Astrocyte of the hippocampus (primary cell): ENCODE measurements at places on chromosomes 11 and 22.

- DNase-seq, result no peak
Observed at GRCh38 chr11:23212807-23213206, 352.5 kb upstream of the CCDC179 start.

DNA sequence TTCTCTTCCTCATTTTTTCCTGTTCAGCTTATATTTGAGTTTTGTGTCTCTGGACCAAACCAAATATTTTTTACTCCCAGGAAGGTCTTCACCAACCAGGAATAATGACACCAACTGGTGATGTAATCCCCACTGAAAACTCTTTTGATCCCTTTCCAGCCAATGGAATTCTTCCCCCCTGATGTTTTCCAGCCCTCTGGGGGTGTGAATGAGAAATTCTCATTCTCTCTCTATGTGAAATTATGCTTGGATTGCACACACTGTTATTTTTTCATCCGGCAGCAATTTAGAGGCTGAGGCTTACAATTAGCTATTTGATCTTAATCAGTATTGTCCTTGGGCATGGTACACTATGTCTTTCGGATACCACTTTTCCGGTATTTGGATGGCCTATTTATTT, 39.5 kb upstream of the SLC1A2 start:
- peak; percentile 75 for DNase-seq

- peak; percentile 91 for DNase-seq
Observed at GRCh38 chr22:38843201-38843656, 599 bp downstream of the NPTXR start.

- DNase-seq, result no peak
Observed at GRCh38 chr11:47495011-47495855, 46.3 kb upstream of the RAPSN start.

GRCh38 chr22:45125188-45125587, 38.5 kb upstream of the NUP50 start:
- DNase-seq, result peak; percentile 45

- no peak for DNase-seq
Observed at GRCh38 chr11:61529537-61530225, 21.1 kb downstream of the LRRC10B start.

DNA sequence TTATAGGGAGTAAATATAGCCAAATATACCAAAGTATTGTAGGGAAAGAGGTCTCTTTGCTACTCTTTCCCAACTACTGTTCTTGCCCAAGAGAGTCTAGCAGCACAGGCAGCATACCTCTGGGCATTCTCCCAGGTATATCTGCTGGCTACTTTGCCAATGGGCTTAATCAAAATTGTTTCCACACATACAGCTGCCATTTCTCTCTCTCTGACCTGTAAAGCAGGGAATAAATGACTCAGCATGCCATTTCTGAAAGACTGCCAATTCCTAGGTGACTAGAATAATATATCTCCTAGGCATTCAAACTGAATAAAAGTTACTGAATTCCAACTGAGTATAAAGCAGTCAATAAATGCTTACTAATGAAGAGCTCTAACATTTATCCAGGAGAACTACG, 44.6 kb downstream of the RDX start:
- DNase-seq, result peak; percentile 92

GRCh38 chr11:108224366-108224765, 1.5 kb downstream of the ATM start:
- no peak for DNase-seq

- no peak for DNase-seq
Observed at GRCh38 chr22:44455963-44456358, 42.1 kb downstream of the RTL6 start.

DNA sequence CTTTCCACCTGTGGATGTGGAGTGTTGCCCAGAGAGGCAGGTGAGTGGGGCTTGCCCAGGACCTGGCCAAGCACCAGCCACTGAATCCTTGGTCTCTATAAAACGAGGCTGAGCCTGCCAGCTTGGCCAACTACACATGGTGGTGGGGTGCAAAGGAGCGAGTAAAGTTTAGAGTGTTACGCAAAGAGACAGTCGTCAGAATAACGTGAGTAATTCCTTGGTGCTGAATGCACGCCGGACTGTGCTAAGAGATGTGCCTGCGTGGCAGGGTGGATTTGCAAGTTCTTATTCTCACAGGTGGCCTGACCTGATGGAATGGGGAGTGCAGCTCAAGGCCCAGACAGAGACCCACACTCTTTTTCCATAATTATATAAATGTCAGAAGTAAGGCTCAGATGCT, 88.6 kb upstream of the B3GAT1 start:
- DNase-seq, result no peak

GRCh38 chr11:119525180-119525866, 102.4 kb upstream of the THY1 start:
- DNase-seq, result no peak

- no peak for DNase-seq
Observed at GRCh38 chr11:35655254-35655653, 7.3 kb upstream of the TRIM44 start.

DNA sequence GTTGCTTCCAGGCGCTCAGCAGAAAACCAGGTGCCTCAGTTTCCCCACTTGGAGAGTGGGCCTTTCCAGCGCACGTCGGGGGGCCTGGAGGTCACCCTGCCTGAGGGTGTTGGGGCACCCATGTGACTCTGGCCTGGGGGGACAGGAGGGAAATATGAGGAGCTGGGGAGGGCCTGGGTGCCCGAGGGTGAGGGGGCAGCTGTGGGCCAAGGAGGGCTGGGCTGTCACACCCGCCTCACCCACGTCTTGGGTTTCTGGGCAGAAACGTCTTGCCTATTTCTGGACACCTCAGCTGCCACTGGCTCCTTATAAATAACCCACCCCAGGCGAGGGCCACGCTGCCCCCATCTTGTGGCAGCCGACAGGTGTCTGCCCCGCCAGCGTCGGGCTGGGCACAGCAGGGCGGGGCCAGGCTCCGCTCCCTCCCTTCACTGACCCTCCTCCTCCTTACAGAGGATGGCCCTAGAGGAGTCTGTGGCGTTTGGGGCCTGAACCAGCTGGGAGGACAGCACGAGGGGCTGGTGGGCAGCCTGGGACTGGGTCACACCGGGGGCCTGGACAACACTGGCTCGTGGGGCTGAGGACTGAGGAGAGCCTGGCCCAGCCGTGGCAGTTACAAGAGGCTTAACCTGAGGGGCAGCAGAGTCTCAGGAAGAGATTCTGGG, 1.5 kb downstream of the TNNT3 start:
- no peak for DNase-seq

GRCh38 chr22:23984430-23984829, 4.5 kb downstream of the GSTT2 start:
- DNase-seq, result peak; percentile 37

DNA sequence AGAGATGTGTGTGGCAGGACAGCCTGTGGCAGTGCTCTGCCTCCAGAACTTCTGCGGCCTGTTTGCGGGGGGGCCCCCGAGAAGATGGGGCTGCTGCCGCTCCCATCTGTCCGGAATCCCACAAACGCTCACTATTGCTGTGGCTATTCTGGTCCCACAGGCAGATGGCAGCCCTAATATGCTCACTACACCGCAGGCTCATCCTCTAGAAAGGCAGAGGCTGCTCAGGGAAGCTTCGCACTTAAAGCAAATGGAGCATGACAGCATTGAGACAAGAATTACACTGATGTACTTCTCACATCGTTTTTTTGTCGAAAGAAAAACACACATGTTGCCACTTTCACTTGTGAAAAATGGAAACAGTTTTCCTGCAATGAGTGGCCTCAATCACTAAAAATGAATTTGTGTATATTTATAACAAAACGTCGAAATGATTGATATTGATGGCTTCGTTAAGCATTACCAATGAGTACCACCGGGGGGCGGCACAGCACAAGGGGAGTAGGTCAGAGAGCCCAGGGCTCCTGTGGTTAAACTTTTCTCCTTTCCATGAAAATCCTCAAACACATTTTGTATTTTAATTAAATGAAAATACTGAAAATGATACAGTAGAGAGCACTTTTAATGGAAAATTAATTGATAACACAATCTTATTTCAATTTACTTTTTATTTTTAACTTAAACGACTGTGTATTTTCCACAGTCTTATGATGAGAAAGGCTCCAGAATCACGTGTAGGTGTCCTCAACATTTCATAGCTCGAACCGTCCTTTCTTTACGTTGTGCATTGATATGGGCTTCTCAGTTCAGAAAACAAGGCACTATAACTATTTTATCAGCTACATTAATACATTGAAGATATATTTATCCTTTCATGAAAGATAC, 69.1 kb downstream of the CTTN start:
- DNase-seq, result peak; percentile 67

DNA sequence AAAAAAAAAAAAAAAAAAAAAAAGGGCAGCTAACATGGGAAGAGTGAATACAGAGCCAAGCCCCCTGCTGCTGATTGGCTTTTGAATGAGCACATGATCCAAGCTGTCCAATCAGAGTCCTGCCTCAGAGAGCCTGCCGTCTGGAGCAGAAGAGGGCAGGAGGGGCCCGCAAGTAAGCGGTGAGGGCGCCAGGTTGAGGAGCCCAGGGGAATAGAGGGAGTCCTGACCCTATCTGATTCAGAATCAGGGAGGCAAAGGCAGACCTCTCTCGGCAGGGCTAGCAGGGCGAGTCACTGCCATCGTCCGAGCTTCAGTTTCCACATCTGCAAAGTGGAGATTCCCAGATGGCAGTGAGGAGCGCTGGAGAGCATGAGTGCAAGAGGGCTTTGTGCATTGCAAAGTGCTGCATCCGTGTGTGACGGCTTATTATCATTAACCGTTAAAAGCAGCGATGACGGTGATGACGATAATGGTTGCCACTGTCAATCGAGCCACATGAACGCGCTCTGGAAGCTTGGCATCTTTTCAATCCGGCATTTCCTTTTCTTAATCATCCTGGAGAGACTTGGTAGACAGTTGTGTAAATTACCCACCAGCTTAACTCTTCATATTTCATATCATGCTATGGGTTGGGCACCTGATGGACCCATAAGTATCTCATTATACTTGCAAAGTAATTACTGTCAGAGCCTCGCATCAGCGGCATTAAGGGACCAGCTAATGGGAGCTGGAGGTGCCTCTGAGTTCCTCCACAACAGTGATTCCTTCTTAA, 68.6 kb upstream of the ATXN10 start:
- peak; percentile 23 for DNase-seq

- DNase-seq, result peak; percentile 34
Observed at GRCh38 chr11:35484435-35484834, 41.0 kb downstream of the PAMR1 start.

GRCh38 chr22:45887202-45888131, 89.5 kb downstream of the WNT7B start:
- no peak for DNase-seq

DNA sequence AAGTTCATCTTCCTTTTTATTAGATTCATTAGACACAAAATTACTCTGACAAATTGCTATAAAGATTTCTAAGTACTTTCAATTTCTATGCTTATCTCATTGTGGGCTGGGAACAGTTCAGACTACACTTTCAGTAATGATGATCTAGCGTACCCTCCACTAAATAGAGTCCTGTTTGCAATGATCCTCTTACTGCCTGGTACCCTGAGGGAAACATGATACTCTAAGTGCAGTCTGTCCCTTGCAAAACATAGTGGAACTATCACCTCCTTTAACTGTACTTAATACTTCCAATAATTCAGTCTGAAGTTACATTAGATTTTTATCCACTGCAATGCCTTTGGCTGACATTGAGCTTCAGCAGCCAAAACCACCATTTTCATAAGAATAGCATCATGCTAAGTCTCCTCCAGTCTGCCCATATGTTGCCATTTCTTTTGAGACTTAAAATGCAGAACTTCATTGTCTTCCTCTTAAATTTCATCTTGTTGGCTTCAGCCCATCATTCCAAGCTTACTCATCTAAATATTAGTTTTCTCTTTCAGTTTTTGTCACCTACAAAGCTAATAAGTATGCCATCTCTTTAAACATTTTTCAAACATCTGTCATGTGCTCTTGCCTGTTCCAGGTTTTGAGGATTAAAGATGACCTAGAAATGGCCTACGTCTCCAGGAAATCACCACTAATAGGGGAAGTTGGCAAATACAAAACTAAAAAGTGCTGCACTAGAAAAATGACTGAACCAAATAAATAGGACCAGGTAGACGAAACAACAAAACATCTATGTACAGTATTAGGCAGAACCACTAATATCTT, 55.5 kb downstream of the PAK1 start:
- DNase-seq, result no peak

- DNase-seq, result no peak
Observed at GRCh38 chr22:27269751-27270543, 531.6 kb downstream of the MN1 start.

DNA sequence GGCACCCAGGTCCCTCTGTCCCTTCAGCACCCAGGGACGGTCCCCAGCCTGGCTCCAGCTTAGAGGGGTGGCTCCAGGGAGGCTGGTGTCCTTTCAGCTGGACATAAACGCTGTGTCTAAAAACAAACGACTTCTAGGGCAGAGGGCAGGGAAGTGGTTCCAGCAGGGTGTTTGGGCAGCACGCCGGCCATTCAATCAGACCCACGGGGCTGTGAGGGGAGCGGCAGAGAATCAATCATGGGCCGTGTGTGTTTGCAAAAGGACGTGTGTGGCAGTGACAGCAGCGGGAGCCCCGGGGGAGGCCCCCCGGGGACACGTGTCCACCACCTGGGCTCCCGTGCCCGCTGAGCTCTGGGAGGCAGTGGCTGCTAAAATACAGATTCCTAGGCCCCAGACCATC, 127.7 kb downstream of the MN1 start:
- DNase-seq, result no peak

DNA sequence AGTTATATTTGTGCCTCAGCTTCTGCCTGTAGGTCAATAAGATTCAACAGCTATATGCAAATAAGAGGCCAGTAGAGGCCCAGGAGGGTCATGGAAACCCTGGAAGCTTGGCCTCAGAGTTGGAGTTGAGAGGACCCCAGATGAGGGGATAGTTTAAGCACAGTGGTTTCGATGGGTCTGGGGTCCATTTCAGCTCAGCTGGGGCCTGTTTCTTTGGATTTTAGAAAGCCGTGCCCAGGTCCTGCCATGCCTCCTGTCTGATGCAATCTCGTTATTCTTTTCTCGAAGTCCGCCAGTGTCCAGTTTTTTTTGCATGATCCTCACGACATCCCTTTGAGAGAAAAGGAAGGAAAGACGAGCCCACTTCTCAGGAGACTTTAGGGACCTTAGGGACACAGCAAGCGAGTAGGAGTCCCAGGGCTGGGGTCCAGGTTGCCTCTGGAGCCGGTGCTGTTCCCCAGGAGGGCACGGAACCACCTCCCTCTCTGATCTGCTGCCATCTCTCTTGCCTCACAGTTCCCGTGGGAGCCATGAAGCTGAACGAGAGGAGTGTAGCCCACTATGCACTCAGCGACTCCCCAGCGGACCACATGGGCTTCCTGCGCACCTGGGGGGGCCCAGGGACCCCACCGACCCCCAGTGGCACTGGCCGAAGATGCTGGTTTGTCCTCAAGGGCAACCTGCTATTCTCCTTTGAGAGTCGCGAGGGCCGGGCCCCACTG, 2.6 kb upstream of the SMDT1 start:
- DNase-seq, result no peak

GRCh38 chr11:8178297-8178696, 9.5 kb upstream of the RIC3 start:
- DNase-seq, result no peak

DNA sequence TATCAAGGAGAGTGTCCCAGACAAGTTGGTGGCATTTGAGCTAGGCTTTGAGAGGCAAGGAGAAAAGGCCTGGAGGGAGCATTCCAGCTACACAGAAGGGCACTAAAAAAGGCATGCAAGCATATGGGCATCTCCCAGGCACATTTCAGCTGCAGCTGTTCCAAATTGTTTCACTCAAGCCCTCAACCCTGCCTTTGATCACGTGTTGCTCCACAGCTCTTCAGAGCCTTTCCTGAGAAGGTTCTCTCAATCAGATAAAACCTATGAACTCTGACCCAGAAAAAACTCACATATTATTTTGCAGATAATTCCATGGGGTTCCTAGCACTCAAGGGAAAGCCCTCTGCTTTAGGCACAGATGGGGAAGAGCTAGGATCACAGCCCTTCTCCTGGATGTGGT, 24.4 kb upstream of the HSPA8 start:
- no peak for DNase-seq
